ENCODE measurements at places on chromosomes 5 and 9.

- no peak for DNase-seq
Measured at GRCh38 chr5:18745042-18745987, 1111.1 kb downstream of the TAF11L14 start.

DNA sequence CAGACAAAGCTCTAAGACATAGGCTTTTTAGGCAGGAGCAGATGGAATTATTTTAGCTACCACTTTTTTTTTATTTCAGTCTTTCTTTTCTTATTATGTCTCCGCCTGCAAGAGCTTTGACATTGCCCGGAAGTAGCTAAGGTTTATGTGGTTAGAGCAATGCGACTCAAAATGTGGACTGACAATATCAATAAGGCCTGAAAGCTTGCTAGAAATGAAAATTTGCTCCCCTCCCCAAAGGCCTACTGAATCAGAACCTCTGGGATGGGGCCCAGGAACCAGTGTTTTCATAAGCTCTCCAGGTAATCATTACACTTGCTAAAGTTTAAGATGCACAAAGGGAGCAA, 81.3 kb downstream of the SUSD1 start:
- DNase-seq = no peak

- no peak for DNase-seq
Measured at GRCh38 chr5:56574778-56575177, 240.6 kb upstream of the MAP3K1 start.

DNA sequence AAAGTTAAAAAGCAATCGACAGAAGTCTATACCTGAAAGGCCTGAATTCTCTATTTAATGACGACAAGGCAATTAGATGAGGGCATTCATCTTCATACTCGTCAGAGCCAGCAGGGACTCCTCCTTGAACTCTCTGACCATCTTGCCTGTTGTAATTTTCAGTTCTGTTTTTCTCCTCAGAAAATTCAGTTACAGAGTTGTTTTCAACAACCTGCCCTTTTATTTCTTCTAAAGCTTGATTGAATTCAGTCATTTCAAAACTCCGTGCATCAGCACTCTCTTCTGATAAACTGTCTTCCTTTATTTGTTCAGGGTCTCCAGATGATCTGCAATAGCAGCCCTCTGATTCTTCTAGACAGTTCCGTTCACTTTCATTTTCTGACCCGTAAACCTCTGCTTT, 15.6 kb downstream of the RIOK2 start:
- no peak for DNase-seq

- no peak for DNase-seq
Measured at GRCh38 chr9:101455656-101456240, 20.2 kb upstream of the ALDOB start.

DNA sequence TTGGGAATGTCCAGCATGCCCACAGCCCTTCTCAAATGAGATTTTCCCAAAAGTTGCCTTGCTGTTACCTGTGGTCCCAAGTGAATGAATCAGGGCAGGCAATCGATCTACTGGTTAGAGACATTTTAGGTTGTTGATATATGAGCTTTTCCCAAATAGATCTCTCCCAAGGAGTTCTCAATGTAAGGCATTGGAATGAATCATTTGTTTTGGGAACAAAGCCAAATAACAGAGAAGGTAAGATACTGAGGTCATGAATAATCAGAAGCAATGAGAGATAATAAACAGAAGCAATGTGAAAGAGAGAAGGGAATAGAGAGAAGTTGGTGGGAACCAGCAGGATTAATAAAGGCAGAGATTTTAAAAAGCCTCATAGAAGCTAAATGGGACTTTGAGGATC, 93.6 kb upstream of the FER start:
- DNase-seq = peak; percentile 76

GRCh38 chr9:122318284-122318683, 52.5 kb upstream of the PTGS1 start:
- no peak for DNase-seq

GRCh38 chr9:7088611-7089010, 330.8 kb downstream of the KDM4C start:
- no peak for DNase-seq

DNA sequence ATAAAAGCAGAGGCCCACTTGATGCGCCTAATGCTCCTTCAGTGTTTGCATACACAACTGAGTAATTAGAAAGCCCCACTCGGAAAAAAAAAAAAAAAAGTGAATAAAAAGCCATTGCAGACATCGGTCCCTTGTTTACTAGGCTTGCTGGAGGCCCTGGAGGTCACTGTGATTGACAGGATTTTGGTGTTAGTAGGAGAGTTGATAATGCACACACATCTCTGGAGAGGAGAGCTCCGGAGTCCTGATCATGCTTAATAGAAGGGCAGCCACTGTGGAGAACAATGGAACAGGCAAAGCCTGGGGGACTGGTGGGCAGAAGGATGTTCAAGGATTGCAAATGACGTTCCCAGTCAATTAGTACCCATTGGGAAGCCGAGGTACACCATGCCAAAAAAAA, 152.5 kb downstream of the EFNA5 start:
- DNase-seq = no peak

DNA sequence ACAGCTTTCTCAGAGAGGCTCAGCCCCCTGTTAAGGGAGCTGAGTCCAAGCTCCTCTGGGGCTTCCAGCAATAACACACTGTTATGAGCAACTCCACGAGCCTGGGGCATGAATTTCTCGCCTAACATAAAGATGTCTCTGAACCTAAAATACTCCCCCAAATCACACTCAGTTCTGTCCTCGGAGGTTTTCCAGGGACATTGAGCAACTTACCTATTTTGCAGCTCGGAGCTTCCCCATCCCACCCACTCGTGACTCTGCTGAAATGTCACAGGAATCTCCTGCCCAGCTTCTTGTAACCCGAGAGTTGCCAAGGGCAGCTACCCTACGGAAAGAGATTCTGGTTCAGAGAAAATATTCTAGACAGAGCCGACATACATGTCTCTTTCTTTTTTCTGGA, 47.1 kb upstream of the SMIM23 start:
- DNase-seq = no peak

DNA sequence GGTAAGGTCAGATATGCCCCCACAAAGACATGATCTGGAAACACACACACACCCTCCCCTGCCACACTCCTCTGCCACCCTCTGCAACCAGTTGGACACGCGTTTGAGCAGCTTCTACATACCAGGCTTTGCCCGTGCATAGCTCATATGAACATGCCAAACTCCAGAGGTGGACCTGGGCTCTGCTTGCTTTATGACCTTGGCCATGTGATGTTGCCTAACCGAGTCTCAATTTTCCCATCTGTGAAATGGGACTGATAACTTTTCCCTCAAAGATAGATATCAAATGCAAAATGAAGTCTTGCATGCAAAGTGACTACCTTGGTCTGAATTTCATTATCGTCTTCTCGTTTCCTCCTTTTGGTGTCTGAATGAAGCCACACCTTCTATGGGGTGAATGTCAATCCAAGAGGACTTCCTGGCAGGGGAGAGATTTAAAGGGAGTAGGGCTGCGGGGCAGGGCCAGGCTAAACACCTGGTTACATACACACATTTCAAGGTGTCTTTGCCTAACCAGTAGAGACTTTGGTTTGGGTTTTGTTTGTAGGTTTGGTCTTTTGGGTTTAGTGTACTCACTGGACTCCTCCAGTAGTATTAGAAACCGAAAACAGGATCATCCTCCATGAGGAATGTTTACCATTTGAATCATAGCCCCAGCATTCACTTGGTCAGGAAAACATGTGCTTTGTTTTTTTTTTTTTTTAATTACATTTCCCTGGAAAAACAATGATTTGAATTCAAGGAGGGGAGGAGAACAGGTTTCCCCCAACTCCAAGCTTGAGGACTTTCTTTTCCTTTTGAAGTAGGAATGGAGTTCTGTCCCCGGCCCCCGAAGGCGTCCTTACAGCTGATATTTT, 63.2 kb downstream of the COL27A1 start:
- no peak for DNase-seq
